Activated naive CD4-positive, alpha-beta T cell treated with anti-CD3 and anti-CD28 coated beads, Interleukin-2, amount 50 U/mL, for 16 hours (primary cell): ENCODE measurements at places on chromosomes 16 and 17.

DNA sequence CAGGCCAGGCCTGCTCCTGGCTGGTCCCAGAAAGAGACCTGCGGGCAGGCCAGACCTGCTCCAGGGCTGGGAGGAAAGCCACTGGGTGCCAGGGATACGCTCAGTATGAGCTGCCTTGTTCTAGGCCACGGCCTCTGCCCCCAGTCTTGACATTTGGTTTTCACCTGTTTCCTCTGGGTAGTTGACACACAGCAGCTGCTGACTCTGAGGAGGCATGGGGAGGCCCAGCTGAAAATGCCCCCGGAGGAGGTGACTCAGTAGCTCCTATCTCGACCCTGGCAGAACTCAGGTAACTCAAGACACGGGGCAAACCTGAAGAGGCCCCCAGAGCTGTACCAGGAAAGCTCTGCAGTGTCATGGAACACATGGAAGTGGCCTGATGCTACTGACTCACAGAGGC, 13.9 kb upstream of the ADGRG1 start:
- DNase-seq = peak; percentile 45

GRCh38 chr17:14784997-14785696, 480.0 kb downstream of the PMP22 start:
- DNase-seq = peak; percentile 28

GRCh38 chr17:12492450-12492849, 173.2 kb upstream of the MYOCD start:
- DNase-seq = no peak

DNA sequence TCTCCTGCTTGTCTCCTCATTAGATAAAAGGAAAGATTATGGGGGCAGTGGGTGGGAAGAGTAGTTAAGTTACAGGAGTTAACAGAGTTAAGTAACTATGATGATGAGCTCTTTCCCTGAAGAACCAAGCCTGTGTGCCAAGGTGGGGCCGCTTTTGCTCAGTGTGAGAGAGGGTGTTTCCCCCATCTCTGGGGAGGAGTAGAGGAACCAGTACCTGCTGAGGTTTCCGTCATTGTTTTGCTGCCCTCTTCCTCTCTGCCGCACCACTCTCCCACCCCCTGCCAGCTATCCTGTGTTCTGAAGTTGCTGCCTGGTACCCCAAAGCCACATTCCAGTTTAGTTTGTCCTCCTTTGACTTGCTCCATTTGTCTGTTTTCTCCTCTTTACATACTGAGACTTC, 20.8 kb upstream of the KRT10 start:
- no peak for DNase-seq

DNA sequence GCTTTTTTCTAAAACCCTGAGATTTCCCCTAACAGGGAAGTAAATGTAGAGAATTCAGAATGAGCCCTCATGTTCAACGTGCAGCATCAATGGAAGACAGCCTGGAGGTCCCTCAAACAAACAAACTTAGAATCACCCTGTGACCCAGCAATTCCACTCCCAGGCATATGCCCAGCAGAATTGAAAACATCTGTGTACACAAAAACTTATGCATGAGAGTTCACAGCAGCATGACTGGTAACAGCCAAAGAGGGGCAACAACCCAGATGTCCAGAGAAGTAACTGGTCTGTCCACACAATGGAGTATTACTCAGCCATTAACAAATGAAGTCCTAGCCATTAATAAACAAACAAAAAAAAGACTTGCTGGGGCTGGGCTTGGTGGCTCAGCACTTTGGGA, 252.7 kb downstream of the PARN start:
- no peak for DNase-seq

- DNase-seq = no peak
Observed at GRCh38 chr16:14347706-14348105, 276.6 kb downstream of the MRTFB start.

GRCh38 chr17:80352991-80353665, 61.8 kb upstream of the ENDOV start:
- no peak for DNase-seq

DNA sequence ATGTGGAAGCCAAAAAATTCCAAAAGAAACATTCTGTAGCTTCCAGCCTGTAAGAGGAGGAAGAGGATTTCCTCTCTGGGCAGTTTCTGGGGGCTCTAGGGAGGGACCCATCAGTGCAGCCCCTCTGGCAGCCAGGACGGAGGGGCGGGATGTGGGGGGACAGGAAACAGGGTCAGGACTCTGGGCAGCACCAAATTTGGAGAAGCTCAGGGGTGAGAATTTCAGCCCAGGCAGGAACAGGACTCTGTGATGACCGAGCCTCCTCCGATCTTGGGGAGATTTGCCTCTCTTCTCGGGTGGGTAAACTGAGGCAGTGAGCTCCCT, 18.4 kb upstream of the CIBAR2 start:
- no peak for DNase-seq

DNA sequence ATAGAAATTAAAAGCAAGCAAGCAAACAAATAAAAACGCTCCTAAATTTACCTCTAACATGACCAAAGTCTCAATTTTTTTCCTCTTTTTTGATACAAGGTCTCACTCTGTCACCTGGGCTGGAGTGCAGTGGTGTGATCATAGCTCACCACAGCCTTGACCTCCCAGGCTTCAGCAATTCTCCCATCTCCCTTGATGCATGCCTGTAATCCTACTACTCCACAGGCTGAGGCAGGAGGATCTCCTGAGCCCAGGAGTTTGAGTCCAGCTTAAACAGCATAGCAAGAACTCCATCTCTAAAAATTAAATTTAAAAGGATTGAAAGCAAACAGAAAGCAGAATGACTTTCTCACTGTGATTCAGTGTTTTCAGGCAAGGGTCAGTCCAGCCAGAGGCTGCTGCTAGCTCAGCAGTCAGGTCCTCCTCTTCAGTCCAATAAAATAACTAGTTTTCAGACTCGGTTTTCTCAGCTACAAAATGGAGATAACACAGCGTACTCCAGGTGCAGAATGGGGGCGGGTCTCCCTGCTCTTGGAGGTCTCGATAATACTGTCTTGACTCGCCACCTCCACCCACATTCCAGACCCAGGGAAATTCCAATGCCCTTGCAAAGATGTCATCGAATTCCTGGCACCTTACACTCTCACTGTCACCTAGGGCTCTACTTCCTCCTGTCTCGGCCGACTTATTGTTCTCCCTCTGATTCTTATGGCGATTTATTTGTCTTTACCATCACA, 20.7 kb upstream of the MRTFB start:
- DNase-seq = no peak

DNA sequence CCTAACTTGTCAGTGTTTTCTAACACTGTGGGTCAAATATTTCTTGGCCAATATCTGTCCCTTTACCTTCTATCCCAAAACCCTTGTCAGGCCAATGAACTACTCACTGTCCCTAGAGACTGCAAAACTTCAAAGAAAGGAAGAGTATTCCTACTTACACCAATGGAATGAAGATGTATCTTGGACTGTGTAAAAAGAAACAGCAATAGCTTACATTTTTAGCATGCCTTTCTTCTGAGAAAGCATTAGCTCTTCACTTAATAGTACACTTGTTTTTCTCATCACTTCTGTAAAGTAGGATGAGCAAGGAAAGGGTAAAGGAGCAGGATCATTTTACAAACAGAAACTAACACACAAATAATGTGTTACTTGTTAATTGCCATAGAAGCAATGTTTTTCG, 73.9 kb downstream of the STH start:
- DNase-seq = no peak

DNA sequence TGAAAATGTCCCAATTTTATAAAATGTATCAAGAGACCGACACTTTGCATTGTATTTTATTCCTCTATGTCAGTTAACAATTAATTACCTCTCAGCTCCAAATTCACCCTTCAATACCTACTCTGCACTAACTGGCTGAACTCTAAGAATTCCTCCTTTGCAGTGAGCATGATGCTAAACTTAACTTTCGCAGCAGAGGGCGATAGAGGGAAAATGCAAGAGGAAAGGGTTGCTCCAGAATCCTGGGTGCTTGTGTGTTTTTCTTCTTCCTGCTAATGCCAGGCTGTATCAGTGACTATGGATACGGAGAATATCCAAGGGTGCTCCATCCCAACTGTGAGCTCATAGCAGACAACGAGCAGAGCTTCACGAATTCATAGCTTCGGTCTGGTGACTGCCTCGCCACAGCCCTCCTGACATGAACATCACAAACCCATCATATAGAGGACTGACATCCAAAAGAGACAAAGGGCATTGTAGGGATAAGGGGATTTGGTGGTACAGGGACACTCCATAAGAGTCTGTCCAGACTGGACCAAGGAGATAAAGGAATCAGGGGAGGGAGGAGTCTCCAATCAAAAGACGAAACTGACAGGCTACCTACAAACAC, 172.9 kb downstream of the STX8 start:
- DNase-seq = peak; percentile 14

GRCh38 chr17:70484496-70484895, 315.2 kb downstream of the KCNJ2 start:
- DNase-seq = no peak
